ENCODE measurements at places on chromosomes 3 and 15. TPM values are rescaled to one million over a fixed set of nuclear protein-coding genes. Genes with fewer than 3 reads are reported as not detected.

The PP2D1 gene
- total RNA-seq, result not detected

The TNFAIP8L3 gene
- 13.1 TPM for total RNA-seq

The FBXW12 gene
- total RNA-seq, result not detected

The EFHB gene
- total RNA-seq, result 0.76 TPM

The POMGNT2 gene
- 9.9 TPM for total RNA-seq

The GOLGA8J gene
- not detected for total RNA-seq

The ST3GAL6 gene
- 5.3 TPM for total RNA-seq

The ASB14 gene
- not detected for total RNA-seq

The XCR1 gene
- not detected for total RNA-seq

The VWA5B2 gene
- total RNA-seq, result not detected

The TRIM42 gene
- total RNA-seq, result not detected

The TMC3 gene
- total RNA-seq, result not detected

The IGSF10 gene
- total RNA-seq, result 0.45 TPM

The NISCH gene
- total RNA-seq, result 33.6 TPM

The TGM4 gene
- total RNA-seq, result not detected

The SLC25A26 gene
- 26.3 TPM for total RNA-seq

The BRPF1 gene
- total RNA-seq, result 18.3 TPM

The ZCWPW2 gene
- 1.3 TPM for total RNA-seq

The WDR48 gene
- 9.7 TPM for total RNA-seq

The SCG3 gene
- 0.38 TPM for total RNA-seq

The CCR9 gene
- not detected for total RNA-seq

The ILDR1 gene
- 6.0 TPM for total RNA-seq

The AHSG gene
- total RNA-seq, result not detected

The PLD1 gene
- 30.9 TPM for total RNA-seq

The ITIH4 gene
- 1.9 TPM for total RNA-seq

The ZIC1 gene
- total RNA-seq, result not detected

The SAMMSON gene
- not detected for total RNA-seq

The MYO9A gene
- 37.6 TPM for total RNA-seq

The CXCR6 gene
- total RNA-seq, result 12.0 TPM

The MINAR1 gene
- total RNA-seq, result 0.08 TPM

The CADPS gene
- not detected for total RNA-seq

The AGBL1 gene
- 0.11 TPM for total RNA-seq

The CCR4 gene
- total RNA-seq, result 0.66 TPM

The GABRB3 gene
- 0.95 TPM for total RNA-seq

The MTHFS gene
- 11.3 TPM for total RNA-seq

The ABI3BP gene
- 6.2 TPM for total RNA-seq

The SLC51A gene
- not detected for total RNA-seq

The CNTN3 gene
- not detected for total RNA-seq

The SIDT1 gene
- 4.2 TPM for total RNA-seq

The AQP9 gene
- total RNA-seq, result 0.38 TPM

The LINGO1 gene
- not detected for total RNA-seq

The ARPC4 gene
- total RNA-seq, result 185 TPM

The SNURF gene
- not detected for total RNA-seq

The IL12A gene
- total RNA-seq, result 27.0 TPM

The RMDN3 gene
- 21.3 TPM for total RNA-seq
